ENCODE measurements at places on chromosomes 4 and X.

DNA sequence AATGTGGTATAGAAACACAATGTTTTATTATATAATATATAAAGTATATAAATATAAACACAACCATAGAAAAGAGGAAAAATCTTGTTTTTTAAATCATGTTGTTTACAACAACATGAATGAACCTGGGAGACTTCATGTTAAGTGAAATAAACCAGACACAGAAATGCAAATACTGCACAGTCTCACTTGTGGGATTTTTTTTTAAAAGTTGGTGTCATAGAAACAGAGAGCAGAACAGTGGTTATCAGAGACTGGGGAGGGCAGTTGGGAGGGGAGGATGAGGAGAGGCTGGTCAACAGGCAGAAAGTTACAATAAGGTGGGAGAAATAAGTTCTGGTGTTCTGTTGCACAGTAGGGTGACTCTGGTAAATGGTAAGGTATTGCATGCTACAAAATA lies 57.1 kb downstream of the FREM3 start:
- H3K27ac ChIP-seq, result no peak overlapping the region
- H3K27me3 ChIP-seq, result no peaks in the 10 kb centered on the region
- no peak overlapping the region for H3K4me3 ChIP-seq
- DNase-seq, result no peak
- H3K36me3 ChIP-seq, result no peaks in the 10 kb centered on the region

DNA sequence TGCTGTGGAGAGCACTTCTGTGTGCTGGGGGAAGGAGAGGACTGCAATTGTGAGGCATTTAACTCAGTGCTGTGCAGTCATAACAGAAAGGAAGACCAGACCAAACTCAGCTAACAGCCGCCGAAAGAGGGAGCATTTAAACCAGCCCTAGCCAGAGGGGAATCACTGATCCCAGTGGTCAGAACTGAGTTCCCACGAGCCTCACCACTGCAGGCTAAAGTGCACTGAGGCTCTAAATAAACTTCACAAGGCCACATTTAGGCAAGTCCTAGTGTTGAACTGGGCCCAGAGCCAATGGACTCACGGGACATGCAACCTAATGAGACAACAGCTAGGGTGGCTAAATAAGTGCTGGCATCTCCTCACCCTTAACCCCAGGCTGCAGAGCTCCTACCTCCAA lies 20.4 kb downstream of the IQCM start:
- no peak overlapping the region for H3K4me3 ChIP-seq
- DNase-seq, result no peak
- H3K27ac ChIP-seq, result no peak overlapping the region
- H3K27me3 ChIP-seq, result no peaks in the 10 kb centered on the region

DNA sequence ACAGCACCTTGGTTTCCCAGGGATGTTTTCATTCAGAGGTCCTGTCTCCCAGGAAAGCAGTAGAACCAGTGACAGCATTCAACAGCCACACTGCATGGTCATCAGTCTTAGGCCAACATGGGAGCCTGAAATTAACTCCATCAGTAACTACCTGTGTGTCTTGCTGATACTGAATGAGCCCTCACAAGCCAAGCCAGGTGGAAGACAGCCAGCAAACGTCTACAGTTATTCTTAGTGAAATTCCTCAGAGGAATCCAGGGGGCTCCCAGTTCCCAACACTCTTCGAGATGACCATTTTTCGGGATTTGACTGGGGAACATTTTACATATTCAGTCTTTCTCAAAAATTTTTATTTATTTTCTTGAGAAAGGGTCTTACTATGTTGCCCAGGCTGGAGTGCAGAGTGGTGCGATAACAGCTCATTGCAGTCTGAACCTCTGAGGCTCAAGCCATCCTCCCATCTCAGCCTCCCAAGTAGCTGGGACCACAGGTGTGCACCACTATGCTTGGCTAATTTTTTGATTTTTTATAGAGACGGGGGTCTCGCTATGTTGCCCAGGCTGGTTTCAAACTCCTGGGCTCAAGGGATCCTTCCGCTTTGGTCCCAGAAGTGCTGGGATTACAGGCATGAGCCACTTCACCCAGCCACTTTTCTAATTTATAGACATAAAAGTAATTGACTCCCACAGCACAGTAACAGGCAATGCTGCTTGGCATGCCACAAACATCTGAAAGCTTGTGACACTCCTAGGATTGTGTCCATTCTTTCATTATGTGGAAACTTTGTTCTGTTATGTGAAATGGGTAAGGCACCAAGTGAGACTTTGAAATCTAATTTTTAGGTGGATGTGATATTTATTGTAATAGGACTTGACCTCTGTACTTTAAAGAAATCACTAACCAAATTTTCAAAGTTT lies 116.9 kb downstream of the SOWAHB start:
- no peak overlapping the region for H3K4me3 ChIP-seq
- H3K27me3 ChIP-seq, result no peaks in the 10 kb centered on the region
- no peak overlapping the region for H3K27ac ChIP-seq
- no peak for DNase-seq

DNA sequence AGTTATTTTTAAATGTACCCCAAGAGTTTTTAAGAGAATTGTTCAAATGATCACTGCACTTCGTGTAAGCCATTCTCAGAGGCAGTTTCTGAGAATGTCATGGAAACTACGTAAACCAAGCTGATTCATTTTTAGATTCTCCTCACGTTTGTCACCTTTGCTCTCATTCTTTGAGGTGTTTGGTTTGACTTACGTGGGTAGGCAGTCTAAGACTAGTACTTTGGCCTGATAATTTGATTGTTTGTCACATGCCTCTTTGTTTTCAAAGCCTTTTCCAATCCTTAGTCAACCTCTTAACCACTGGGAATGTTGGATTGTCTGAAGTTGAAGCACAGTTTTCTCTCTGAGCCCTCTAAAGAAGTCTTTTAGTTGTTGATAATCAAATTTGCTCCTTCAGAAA lies 10.5 kb downstream of the SEPTIN11 start:
- H3K4me3 ChIP-seq, result no peak overlapping the region
- H3K4me1 ChIP-seq, result peaks cover 12% of the 10 kb centered on the region
- no peak for DNase-seq
- H3K27me3 ChIP-seq, result no peaks in the 10 kb centered on the region
- peaks cover 47% of the 10 kb centered on the region for H3K36me3 ChIP-seq

Data from neuronal stem cell (in vitro differentiated cells).